ENCODE measurements at places on chromosomes 4 and X.
A peak's percentile ranks its signal among the peaks of the same experiment; 100 is the strongest.

DNA sequence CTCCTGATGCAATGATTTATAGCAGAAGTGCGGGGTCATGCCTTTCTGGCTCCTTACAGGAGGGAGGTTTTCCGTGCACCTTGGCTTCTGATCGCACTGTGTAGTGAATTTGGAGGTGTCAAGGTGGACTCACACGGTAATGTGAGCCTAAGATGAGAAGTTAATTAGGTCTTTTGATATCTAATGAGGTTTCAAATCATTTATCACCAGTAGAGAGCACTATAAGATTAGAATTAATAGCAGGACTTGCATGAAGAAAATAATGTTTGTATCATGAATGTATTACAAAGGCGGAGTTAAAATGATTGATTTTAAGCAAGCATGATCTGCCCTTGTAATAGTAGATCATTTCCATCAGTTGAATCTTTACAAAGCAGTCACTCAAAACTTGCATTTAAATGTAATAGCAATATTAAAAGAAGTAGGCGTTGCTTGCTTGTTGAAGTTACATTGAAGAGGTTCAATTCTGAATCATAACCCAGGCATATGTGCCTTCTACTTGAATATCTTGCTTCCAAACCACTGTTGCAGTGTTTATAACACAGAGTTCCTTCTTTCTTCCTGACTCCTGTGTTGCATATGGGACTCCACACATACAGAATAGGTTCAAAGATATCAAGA, 152.1 kb downstream of the FMR1NB start:
- DNase-seq, result no peak

DNA sequence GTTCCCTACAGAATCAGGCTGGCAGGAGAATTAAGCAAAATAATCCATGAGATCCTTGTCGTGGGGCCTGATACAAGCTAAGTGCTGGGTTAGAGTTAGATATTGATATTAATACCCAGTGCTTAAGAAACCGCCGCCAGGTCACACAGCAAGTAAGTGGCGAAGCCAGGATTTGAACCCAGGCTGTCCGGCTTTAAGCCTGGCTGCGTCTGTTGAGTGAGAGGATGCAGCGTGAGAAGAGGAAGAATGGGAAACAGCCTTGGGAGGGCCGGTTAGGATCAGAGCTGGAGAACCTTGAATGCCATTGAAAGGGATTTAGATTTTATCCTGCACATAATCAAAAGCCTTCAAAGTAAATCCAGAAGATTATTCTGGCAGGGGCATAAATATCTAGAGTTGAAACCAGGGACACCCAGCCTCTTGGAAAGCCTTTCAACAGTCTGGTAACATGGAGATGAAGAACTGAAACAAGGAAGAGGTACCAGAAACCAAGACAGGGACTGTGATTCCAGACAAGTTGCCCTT, 64.8 kb upstream of the HELT start:
- no peak for DNase-seq

GRCh38 chr4:7161721-7162214, 30.6 kb upstream of the SORCS2 start:
- no peak for DNase-seq

- DNase-seq, result no peak
These were observed 39.7 kb downstream of the ANAPC10 start for GRCh38 chr4:145058256-145058655.

- no peak for DNase-seq
These were observed 68.8 kb downstream of the ATXN3L start for GRCh38 chrX:13250826-13251580.

GRCh38 chr4:985123-985830, 1.6 kb upstream of the IDUA start:
- peak; percentile 59 for DNase-seq

DNA sequence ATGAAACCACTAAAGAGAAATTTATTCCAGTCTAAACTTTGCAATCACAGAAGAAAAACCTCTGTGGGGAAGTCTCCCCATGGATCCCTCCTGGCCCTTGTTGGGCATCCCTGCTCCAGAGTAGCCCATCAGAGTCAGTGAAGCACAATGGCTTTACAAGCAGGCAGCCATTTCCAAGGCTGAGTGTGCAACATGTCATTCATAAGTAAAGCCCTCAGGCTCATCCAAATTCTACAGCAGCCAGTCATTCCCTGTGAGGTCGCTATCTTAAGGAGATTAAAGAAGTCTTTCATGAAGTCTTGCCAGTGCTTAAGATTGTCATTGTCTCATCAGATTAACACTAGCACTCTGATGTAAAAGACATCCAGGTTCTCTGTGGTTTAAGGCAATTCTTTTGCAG, 17.0 kb upstream of the MAPK10 start:
- no peak for DNase-seq

DNA sequence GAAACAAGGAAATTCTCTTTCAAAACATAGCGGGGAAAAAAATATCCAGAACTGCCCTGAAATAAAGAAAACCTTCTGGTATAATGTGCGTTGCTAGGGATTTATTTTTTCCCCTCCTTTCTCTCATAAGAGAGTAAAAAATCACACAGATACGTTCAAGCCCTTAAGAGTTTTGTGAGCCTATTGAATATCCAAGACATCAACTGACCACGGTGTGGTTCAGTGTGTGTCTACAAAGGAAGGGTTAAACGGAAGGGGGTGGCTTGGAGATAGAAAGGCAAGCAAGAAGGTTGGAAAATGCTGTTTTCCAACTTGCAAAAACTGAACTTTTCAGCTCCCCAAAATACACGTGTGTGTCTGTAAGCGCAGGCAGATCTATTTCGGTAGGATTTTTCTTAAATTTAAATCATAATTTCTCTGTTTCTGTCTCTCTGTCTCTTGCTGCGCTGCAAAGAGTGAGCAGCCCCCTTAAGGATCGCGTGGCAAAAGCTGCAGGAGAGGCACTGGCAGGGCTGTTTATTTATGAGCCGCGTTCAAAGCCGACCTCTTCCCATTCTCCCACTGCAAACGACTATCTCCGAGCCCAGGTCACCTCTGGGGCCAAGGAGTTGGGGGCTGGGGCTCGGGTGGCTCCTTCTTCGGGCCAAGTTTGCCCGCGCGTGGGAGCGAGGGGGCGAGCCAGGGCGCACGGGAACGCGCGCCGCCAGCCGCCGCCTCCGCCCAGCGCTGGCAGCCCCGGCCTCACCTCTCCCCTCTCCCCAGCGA, 492 bp upstream of the SLIT2 start:
- no peak for DNase-seq

- no peak for DNase-seq
These were observed 503.0 kb downstream of the PDHA2 start for GRCh38 chr4:96342790-96343455.

DNA sequence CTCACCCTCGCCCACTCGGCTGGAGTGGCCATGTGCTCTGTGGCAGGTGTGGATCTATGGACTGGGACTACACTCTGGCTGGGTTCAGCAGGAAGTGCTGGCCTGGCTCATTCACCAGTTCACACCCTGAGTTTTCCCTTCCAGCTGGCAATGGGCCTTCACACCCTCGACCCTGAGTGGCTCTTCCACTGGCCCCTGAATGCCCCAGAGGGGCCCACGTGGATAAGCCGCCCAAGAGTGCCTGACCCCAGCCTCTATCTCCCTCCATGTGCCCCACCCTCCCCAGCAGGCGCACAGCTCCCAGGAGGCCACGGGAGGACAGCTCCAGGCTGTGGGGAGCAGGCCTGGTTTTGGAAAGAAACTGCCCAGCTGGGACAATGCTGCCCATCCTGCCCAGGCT, 234.1 kb downstream of the AFAP1 start:
- no peak for DNase-seq

DNA sequence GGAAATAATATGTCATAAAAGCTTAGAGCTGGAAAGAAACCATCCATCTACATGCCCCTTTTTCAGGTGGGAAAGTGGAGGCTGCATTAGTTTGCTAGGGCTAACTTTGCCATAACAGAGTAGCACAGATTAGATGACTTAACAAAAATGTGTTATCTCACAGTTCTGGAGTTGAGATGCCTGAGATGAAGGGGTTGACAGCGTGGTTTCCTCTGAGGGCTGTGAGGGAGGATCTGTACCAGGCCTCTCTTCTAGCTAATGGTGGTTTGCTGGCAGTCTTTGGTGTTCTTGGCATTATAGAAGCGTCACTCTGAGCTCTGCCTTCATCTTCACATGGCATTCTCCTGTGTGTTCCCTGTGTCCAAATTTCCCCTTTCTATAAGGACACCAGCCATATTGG, 2.4 kb downstream of the CHRNA9 start:
- DNase-seq, result no peak

DNA sequence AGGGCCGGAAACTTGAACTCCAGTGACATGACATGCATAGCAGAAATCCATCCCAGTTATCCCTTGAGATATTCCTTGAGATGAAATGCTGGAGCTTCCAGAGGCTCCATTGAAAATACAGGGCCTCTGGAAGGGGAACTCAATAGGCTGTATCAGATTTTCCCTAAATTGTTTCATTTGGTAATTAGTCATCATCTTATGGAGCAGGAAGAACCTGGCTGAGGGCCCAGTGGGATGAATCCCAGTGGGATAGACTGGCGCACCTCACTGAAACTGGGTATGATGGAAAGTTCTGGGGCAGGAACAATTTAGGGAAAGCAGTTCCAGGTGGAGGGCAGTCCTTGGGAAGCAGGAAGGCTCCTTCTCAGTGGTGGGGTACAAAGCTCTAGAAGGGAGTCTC, 307.8 kb upstream of the DIPK2B start:
- no peak for DNase-seq
